ENCODE measurements at places on chromosomes 2 and 18.
A peak's percentile ranks its signal among the peaks of the same experiment; 100 is the strongest.

- no peak for DNase-seq
Observed at GRCh38 chr2:161123531-161124030, 36.6 kb upstream of the TANK start.

DNA sequence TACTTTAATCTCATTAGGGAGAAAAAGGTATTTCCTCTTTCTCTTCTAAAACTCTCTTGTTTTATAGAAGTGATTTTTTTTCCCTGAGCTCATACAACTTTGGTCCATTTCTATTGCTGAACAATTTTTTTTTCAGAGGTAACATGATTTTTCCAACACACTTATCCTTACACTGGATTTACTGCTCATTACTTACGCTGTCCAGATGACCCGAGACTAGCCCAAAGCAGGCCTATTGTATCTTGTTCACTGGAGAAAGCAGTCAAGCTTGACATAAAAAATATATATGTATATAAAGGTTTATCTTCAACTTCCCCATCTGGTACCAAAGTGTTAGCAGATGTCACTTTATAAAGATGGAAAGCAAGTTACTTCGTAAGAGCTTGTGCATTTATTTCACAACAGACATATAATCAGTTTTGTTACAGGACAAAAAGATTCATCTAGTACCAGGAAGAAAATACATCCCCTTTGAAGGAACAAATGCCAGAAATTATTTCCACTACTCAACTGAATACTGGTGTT is 70.4 kb upstream of the KIDINS220 start:
- DNase-seq, result no peak

DNA sequence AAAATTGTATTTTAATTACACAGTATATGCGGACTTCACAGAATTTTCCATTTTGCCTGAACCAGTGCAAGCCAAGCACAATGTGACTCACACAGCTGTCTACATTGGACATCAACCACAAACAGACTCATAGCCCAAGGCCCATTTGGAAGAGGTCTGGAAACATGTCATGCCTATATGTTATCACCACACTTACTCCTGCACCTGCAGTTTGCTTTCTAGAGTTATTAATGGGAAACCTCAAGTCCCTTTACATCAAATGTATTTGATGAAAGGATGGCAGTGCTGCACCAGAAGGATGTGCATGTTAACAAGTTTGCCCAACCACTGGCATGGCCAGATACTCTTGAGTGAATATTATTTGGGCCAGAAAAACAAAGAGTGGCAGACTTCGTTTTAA is 548.9 kb upstream of the CDH2 start:
- peak; percentile 28 for DNase-seq

DNA sequence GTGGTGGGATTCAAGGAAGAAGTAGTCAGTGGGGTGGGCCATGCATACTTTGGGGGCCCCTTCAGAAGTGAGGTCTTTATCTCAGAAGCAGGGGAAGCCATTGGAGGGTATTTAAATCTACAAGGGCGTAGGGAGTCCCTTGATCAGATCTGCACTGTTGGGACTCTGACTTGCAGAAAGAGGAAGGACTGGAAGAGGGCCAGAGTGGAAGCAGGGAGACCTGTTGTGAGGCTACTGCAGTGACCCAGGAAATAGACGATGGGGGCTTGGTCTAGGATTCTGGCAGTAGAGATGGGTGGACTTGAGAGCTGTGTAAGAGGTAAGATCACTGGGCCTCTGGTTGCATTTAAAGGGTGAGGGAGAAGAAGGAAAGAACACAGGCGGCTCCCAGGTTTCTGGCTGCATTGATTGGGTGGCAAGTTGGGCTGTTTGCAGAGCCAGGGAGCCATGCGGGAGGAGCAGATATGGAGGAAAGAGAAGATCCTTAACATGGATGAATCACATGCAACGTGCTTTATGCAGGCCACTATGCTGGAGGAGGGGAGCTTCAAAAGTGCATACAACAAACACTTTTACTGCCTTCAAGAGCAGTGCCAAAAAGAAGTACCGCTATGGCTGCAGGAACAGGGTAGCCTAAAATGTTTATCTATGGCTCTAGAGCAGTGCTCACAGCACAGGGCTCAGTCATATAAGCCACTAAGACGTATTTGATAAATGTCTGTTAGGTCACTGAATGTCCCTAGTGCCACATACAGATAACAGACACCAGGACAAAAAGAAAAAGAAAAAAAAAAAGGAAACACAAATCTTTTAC is 2.3 kb downstream of the SFXN5 start:
- DNase-seq, result no peak

DNA sequence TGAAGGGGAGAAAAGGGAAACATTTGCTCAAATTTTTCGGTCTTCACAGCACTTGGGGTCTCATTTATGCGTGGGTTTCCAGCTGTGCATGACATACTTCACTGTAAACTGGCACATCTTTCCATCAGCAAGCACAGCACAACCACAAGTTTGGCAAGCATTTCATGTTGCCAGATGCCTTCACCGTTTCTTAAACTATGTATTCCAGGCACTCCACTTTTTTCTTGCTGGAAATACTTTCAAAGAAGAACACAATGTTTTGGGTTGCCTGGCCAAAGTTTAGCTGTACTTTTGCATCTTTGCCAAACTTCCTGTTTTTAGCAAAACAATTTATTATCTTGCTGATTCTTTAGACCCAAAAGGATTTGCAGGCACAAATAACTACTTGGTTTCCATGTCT is 194.6 kb upstream of the MEIS1 start:
- DNase-seq, result no peak

DNA sequence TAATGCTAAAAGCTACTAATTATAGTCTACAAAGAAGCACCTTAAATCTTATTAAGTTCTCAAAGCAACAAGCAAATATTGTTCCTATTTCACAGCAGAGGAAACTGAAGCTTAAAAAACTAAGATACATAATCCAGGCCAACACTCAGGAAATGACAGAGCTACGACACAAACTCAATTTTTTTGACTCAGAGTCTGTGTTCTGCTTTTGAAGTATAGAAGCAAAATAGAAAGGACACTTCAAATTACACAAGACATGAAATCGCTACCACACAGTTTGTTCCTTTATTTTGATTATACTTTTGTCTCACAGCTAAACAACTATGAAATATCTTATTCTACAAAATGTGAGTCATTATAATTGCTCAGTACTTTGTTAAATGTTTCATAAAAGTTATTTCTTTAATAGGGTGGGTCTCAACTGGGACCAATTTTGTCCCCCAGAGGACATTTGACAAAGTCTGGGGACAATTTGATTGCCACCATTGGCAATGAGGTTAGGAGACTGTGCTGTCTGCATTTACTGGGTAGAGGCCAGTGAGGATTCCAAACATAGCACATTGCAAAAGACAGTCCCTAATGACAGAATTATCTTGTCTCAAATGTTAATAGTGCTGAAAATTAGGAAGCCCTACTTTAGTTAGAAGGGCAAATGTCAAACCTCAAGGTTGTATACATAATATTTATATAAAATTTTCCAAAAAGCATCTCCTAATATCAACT is 101.5 kb upstream of the GRB14 start:
- DNase-seq, result no peak

- peak; percentile 39 for DNase-seq
Observed at GRCh38 chr2:191209340-191209739, 35.9 kb upstream of the MYO1B start.

DNA sequence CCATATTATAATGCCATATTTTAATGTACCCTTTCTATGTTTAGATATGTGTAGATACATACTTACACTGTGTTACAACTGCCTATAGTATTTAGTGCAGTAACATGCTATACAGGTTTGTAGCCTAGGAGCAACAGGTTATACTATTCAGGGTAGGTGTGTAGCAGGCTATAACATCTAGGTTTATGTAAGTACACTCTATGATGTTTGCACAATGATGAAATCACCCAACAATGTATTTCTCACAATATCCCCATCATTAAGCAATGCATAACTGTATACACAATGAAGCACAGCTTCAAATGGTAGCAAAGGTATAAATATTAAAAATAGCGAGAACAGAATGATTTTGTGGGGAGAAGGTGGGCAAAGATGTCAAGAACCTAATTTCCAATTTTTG is 117.8 kb downstream of the DYM start:
- DNase-seq, result no peak

DNA sequence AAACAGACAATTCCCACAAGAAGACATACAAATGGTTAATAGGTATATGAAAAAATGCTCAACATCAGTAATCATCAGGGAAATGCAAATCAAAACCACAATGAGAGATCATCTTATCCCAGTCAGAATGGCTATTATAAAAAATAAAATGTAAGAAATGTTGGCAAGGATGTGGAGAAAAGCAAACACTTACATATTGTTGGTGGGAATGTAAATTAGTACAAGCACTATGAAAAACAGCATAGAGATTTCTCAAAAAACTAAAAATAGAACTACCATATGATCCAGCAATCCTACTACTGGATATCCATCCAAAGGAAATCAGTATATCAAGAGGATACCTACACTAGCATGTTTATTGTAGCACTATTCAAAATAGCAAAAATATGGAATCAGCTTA is 186.6 kb downstream of the NOL4 start:
- no peak for DNase-seq

DNA sequence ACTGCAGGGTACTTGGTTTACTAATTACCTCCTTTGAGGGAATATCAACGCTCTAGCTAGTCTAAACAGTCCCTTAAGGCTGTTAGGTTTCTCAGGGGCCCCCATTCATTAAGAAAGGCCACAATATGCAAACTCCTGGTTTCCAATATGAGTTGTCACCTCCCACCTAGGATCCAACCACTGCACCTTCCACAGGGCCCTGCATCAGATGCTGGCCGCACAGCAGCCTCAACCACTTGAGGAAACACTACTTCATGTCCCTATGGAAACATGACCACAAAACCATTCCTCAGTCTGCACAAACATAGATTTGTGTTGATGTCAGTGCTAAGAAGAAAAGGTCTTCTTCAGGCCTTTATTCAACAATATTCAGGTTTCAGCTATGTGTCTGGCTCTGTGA is 40.9 kb downstream of the STAT4 start:
- no peak for DNase-seq

- no peak for DNase-seq
Observed at GRCh38 chr2:235870515-235870914, 297.7 kb downstream of the GBX2 start.

DNA sequence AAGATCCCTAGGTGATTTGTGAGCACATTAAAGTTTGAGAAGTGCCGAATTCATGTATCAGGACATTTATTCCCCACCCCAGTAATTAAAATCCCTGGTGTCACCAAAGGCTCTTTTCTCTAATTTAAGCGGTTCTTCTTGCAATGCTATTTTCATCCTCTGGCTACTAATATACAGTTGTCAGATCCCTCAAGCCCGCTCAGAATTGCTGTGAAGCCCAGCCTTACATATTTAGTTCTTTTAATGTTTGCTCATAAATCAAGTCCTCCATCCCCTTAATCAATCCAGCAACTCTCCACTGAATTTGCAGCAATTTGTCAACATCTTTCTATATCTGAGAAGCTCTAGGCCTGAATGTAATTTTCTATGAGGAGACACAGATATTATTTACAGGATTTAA is 437.9 kb downstream of the PIK3C3 start:
- DNase-seq, result no peak

GRCh38 chr2:46642218-46642617 is 162.9 kb downstream of the TMEM247 start:
- DNase-seq, result no peak

GRCh38 chr2:126639276-126639675 is 16.7 kb upstream of the GYPC start:
- DNase-seq, result no peak

DNA sequence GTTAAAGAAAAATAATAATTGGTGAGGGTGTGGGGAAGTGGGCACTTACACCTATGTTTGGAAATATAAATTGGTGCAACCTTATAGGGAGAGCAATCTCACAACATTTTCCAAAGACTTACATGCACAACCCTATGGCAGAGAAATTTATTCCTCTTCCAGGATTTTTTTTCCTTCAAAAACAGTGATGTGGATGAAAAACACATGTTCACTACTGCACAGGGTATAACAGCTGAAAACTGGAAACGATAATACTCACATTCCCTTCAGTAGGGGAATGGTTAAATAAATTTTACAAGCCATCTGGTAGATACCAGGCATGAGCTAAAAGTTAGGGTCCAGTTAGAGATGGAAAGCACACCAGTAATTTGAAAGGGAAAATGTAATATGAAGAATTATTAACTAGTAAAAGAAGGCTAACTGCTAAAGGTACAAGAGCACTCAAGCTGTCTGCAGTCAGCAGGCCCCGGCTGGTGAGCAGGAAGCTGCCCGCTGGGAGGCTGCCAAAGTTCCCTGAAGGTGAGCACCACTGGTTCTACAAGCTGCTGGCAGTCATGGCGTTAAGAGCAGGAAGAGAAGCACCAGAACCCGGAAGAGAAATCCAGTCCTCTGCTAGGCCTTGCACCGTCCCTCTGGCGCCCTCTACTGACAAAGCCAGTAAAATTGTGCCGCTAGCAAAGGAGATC is 28.4 kb upstream of the CASP8 start:
- peak; percentile 96 for DNase-seq

DNA sequence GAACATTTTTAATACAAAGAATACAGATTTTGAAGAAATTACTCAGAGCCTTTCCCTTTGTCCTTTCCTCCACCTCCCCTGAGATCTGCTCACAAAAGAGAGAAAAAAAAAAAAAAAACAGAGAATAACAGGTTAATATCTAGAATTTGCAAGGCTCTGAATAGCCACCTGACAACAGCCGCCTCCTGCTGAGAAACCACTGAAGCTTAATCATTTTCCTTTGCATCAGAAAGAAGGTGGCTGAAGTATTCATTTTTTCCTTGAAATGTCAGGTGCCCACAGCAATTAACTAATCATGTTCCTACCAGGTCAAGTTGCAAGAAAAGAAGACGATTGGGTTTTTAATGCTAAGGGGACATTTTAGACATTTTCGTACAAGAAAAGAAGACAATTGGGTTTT is 21.2 kb downstream of the CNTNAP5 start:
- DNase-seq, result no peak

GRCh38 chr2:84846041-84846663 is 34.7 kb downstream of the TRABD2A start:
- no peak for DNase-seq

DNA sequence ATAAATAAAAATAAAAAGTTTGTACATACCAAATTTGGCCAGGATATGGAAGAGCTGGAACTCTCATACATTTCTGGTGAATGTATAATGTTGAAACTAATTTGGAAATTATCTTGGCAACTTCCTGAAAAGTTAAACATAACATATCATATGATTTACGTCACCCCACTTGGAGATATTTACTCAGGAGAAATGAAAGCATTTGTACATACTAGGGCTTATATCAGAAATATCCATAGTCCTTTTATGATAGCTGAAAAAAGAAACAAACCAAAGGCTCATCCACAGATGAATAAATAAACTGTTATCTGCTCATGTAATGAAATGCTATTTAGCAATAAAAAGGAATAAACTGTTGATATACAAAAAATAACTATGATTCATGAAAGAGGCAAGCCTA is 318.2 kb upstream of the NRXN1 start:
- peak; percentile 80 for DNase-seq

DNA sequence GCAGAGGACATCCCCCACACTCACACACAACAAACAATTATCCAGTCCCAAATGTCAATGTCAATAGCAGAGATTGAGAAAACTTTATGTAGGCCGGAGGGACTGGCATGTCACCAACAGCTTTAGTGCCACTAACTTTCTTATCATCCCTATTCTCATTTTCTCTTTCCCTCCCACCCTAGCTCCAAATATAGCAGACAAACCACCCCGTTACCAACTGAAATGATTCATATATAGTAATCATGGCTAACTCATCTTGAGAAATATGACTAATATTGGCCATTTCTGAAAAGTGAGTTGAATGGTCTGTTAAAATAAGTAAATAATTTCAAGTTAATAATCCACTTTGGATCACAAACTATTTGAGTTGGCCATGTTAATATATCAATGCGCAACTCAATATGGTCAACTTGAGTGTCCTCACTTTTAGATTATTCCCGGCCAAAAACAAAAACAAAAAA is 242.1 kb upstream of the RND3 start:
- peak; percentile 54 for DNase-seq
